ENCODE measurements at places on chromosomes 3 and 15.

DNA sequence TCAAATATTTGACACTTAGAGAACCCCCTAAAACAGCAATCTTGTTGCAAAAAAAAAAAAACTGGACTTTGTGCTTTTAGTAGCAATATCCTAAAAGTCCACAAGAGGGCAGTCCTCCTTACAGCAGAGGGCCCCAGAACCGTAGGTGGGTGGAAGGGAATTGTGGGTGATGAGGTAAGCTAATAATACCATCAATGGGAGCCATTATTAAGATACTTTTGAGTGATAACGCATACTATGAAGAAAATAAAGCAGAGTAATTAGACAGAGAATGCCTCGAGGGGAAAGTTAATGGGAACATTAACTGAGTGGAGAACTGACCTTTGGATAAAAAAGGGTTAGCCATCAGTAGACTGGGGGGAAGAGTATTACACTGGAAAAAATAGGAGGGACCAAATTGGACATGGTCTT, 229.9 kb downstream of the THRB start:
- peak; percentile 21 for DNase-seq

- DNase-seq, result no peak
Measured at GRCh38 chr3:30544812-30545211, 61.6 kb upstream of the TGFBR2 start.

- DNase-seq, result no peak
Measured at GRCh38 chr3:81531263-81531662, 230.2 kb downstream of the GBE1 start.

DNA sequence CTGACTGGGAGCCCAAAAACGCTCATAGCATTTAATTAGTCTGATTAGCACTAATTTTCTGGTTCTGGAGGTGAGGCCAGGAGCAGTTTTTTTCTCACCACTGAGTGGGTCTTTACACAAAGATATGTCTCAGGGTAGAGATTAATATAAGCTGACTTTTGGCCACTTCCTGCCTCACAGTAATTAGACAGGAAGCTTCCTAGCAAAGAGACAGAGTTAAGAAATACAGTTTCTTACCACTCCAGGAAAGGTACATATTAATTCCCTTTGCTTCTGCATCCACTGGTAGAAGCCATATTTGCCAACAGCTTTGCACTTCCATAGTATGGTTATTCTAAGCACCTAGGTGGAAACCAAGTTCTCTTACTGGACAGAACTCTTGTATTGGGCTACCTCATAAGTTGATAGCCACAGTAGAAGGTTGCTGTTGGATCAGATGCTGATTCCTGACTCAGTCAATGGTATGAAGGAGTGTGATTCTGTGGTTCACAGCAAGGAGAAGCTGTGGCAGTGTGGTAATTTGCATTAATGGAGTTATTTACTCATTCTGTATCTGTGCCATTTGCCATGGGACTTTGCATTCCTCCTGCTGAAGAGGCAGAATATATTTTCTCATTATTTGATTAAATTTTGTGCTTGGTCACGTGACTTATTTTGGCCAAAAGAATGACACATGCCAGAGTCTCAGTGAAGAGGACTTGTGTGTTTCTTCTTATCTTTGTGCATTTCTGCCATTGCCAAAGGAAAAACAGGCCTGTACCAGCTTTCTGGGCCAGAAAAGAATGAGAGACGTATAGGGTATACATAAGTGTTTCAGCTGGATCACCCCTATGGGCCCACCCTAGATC, 17.5 kb upstream of the ZBTB20 start:
- DNase-seq, result no peak

DNA sequence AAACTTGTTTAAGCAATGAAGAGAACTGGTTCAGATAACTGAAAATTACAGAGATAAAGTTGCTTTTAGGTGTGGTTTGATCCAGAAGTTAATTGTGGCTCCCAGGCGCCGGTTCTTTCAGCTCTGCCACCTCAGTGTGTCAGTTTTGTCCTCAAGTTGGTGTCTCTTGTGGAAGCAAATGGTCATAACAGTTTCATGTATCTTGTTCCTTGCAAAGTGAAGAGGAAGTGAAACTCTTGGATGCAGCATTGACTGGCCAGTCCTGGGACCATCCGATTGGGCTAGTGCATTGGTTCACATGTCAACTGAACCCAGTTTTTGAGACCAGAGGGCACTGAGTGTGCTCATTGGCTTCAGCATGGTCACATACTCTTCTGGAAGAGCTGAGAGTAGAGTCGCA, 181.4 kb upstream of the GRM7 start:
- no peak for DNase-seq
